ENCODE measurements at places on chromosomes 5 and 9. TPM values are rescaled to one million over a fixed set of nuclear protein-coding genes. Genes with fewer than 3 reads are reported as not detected.

DNA sequence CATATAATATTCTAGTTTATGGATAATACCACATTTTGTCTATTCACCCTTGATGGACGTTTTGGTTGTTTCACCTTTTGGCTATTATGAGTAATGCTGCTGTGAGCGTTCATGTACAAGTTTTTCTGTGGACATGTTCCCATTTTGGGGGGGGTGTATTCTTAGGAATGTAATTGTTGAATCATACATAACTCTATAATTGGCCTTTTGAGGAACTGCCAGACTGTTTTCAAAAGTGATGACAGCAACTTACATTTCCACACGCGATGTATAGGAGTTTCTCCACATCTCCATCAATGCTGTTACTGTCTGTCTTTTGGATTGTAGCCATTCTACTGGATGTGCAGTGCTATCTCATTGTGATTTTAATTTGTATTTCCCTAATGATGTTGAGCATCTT lies 69.8 kb downstream of the SLC46A2 start:
- no peak for DNase-seq

DNA sequence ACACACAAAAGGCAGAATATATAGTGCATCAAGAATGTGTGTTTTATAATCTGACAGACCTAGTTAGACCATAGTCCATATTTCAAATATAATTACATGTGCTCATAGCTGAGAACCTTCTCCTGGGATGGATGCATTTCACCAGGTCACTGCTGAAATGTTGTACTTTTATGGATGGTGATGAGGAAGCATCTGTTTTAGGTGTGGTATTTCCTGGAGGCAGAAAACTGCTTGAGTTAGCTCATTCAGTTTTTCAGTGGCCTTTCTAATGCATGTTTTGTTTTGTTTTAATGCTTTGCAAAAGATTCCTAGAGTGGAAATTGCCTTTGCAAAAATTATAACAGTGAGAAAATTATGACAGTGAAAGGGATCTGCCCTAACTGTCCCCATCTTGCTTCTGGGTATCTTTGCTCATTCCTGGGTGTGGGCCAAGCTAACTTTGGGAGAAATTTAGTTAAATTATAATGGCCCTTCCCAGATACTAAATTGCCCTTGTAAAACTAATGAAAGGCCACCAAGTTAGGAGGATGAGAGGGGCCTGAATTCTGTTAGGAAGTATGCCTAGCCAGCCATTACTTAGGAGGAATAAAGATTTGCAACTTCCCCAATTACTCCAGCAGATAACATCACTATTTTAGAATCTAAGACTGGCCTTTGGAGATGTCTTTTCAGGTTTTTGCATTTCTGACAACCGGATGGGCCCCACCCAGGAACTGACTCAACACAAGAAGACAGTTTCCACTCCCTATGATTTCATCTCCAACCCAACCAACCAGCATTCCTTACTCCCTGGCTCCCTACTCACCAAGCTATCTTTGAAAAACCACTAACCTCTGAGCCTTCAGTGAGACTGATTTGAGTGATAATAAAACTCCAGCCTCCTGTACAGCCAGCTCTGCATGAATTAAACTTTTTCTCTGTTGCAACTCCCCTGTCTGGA lies 7.0 kb upstream of the IL12B start:
- DNase-seq, result no peak

ZCCHC10 gene
- 22.7 TPM for total RNA-seq

EPB41L4A gene
- 0.27 TPM for total RNA-seq

DNA sequence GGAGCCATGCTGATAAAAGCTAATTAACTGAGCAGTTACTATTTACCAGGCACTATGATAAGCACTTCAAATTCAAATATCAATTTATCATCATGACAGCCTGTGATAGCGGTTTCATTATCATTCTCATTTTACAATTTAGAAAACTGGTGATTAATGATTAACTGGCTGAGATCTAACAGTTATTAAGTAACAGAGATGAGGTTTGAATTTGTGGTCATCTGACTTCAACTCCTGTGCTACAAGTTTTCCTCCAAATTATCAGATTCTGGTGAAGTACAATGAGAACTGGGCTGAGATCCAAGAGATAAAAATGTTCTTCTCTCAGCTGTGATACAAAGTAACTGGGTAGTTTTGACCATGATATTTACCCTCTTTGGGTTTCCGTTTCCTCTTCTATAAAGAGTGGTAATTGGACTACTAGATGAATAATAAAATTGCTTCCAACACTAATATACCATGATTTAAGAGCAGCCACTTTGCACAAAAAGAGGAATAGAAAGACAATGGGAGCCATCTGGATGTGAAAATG lies 74.5 kb upstream of the CCNG1 start:
- no peak for DNase-seq

SHC3 gene
- not detected for total RNA-seq

GRCh38 chr5:154257046-154257445 lies 66.5 kb downstream of the GALNT10 start:
- DNase-seq, result no peak

IL5 gene
- total RNA-seq, result not detected

IL7R gene
- 287 TPM for total RNA-seq

WNK2 gene
- total RNA-seq, result 0.25 TPM

PCDH12 gene
- total RNA-seq, result not detected

- no peak for DNase-seq
Measured at GRCh38 chr5:81017320-81017719, 57.2 kb downstream of the RASGRF2 start.

- no peak for DNase-seq
Measured at GRCh38 chr5:111447822-111448221, 64.5 kb downstream of the STARD4 start.

- no peak for DNase-seq
Measured at GRCh38 chr5:173751266-173751600, 134.8 kb upstream of the BOD1 start.

GRCh38 chr9:35079426-35080341 lies at the start of gene FANCG:
Gene FANCG (minus strand): TSS chr9:35079942. CDS start chr9:35079524, 418 bp downstream.
- DNase-seq, result peak; percentile 82

LCN12 gene
- 2.4 TPM for total RNA-seq

BTNL8 gene
- total RNA-seq, result not detected

All from CD8-positive, alpha-beta T cell (primary cell).